ENCODE measurements at places on chromosomes 12 and 14. TPM values are rescaled to one million over a fixed set of nuclear protein-coding genes. Genes with fewer than 3 reads are reported as not detected.
A peak's percentile ranks its signal among the peaks of the same experiment; 100 is the strongest.

DNA sequence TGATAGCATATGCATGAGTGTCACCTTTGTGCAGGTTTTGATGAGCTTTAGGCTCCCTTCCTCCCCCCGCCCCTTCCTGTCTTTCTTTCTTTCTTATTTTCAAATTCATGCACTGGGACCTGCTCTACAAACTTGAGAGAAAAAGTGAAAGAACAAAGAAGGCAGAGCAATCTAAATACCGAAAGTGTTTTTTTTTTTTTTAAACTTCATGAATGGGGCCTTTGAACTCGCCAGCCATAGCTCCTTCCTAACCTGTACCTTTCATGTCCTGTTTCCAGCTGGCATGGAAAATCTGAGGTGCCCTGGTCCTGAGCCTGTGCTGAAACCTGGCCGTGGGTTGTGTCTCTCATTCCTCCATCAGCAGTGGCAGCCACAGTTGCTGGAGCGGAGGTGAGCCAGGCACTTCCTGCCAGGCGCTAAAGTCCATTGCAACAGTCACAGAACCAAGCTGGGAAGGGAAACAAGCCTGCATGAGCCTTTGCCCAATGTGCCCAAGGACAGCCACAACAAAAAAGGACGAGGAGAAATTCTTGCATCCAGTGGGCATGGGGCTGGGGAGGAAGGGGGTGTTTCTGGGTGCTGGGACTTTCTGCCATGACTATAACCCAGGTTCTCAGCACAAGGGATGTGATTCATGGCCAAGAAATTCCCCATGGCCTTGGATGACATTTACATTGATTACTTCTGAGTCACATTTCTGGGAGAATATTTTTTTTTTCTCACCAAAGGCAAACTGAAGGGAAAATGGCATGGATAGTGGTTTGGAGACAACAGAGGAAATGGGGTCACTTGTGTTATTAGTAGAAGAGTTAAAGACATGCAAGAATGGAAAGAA is 102.7 kb downstream of the TMEM30B start:
- DNase-seq, result no peak

- no peak for DNase-seq
Observed at GRCh38 chr12:66352197-66352596, 49.9 kb downstream of the HELB start.

- DNase-seq, result no peak
Observed at GRCh38 chr12:51677284-51677968, 86.4 kb downstream of the SCN8A start.

DNA sequence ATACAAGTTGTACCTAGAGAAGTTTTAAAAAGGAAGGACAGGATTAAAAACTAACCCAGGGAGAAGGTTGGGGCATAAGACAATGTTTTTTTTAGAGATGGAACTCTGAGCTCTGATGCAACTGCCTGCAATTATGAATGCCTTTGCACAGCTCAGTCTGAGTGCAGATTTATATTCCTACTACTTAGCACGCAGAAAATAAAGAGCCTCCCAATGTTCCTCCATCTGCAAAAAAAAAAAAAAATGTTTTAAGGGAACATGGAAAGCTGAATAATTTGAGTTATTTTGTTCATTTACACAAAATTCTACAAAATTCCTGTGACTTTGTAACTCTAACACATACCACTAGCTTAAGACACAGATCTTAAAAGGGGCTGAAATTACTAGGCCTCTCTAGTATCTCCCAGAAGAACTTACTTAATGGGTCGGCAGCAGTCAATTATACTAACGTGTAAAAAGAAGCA is 15.7 kb downstream of the CLIP1 start:
- DNase-seq, result no peak

GRCh38 chr12:115407723-115408122 is 723.7 kb upstream of the TBX3 start:
- no peak for DNase-seq

GRCh38 chr12:9741726-9742125 is 8.8 kb upstream of the CLECL1 start:
- DNase-seq, result no peak

DNA sequence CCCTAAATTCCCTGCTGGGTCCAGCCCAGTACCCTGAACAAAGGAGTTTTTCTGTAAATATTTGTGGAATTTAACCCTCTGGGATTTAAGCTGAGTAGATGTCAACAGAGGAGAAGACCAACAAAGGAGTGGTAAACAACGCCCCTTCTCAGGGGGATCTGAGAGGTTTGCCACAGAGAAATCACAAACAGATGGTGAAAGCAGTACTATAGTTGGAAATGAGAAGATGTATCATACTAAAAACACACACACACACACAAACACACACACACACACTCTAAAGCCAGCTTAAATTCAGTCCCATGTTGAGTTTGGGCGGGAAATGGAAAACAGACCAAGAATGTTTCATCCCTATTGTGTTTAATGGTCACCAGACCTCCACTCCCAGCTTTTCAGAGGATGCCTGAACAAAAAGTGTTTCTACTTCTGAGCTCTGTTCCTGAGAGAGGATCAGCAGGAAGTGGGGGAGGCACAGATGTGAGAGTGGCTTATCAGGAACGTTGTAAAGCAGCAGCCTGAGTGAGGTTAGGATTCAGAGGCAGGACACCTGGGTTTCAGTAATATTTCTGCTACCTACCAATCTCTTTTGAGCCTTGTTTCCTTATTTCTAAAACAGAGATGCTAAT is 3.2 kb downstream of the BIN2 start:
- DNase-seq, result no peak

DNA sequence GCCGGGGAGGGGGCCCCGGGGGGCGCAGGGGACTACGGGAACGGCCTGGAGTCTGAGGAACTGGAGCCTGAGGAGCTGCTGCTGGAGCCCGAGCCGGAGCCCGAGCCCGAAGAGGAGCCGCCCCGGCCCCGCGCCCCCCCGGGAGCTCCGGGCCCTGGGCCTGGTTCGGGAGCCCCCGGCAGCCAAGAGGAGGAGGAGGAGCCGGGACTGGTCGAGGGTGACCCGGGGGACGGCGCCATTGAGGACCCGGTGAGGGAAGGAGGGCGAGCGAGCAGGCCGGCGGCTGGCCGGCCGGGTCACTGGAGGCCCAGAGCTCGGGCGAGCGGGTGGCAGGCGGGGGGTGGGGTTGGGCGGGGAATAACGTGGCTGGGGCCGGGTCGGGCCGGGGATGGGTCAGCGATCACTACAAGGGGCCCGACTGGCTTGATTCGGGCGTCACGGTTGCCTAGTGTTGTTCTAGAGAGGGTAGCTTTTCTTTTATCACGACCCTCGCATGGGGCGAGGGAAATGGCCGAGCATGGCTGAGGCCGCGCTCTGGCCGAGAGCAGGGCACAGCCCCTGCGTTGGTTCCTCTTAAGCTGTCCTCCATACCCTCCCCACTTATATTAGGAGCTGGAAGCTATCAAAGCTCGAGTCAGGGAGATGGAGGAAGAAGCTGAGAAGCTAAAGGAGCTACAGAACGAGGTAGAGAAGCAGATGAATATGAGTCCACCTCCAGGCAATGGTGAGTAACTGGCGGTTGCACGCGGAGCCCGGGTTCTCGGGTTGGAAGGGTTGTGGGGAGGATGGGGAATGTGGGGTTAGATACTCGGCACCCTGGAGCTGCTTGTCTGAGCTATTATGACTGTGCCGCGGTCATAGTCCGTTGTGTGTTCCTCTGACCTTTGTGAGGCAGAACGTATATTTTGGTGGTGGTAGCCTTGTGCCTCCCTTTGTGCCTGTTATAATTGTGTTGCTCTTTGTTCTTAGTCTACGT is 603 bp downstream of the PABPN1 start:
- peak; percentile 46 for DNase-seq

DNA sequence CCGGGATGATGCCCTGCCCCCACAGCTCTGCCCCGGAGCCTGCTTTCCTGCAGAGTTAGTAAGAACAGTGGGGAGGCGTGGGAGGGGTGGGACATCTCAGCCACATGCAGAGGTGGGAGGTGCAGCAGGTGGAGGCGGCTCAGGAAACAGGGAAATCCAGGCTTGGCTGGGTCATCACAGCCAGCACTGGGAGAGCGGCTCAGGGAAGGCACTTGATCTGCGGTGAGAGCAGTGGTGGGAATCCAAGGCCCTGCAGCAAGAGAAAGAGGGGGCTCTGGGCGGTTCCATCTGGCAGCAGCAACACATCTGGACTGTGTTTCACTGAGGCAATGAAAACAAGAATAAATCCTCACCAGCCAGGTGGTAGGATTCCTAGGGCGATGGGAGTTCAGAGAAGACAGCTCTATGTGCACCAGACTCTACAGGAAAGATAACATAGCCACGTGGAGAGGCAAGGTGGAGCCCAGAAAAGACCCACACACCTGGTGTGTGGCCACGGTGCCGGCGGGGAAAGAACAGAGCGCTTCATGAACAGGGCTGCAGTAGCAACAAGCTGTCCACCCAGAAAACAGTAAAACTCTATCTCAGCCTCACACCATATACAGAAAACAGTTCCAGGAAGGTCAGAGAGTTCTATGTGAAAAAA is 57.6 kb downstream of the CCDC85C start:
- DNase-seq, result no peak

DNA sequence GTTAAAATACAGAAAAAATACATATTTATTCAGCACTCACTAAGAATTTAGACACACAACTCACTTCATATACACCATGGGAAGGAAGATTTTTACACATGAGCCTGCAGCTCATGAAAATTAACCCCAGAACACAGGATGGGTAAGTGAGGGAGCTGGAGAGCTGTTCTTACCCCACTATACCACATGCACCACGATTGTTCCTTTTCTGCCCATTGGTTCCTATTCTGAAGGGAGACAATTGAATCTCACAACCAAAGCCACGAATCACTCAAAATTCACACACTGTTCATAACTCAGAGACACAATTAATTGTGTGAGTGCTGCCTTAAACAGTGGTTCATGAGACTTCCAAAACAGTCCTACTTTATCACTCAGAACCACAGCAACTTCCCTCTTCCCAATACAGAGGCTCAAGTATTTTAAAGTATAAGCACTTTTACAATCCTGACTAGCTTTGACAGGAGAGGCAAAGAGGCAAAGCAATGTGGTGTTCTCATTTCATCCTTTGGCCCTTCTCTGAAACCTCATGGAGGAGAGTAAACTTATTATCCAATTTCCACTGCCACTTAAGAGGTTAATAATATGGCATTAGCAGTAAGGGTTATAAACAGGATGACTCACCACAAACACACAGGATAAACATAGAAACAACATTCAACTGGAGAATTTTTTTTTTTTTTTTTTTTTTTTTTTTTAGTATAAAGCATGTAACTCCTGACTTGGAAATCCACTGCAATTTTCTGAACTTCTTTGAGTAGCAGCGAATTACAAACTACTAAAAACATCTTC is 59.5 kb downstream of the ITPR2 start:
- DNase-seq, result no peak

DNA sequence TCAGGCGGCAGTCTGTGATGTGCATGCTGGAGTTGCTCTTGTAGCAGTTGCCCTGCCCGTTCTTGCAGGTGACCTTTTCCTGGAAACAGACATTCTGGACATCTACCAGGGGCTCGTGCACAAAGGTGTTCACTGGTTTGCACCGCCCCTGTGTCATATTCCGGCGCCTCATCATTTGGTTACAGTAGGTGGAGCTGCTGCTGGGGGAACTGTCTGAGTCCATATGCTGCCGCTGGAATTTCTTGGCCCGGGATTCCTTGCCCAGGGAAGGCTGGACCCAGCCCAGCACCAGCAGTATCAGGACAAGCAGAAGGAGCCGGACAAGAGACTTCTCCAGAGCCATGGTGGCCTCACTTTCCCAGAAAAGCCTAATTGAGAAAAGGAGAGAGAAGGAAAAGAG is 918 bp downstream of the RNASE1 start:
- DNase-seq, result no peak

- DNase-seq, result no peak
Observed at GRCh38 chr14:84468153-84468552, 1061.8 kb upstream of the FLRT2 start.

DNA sequence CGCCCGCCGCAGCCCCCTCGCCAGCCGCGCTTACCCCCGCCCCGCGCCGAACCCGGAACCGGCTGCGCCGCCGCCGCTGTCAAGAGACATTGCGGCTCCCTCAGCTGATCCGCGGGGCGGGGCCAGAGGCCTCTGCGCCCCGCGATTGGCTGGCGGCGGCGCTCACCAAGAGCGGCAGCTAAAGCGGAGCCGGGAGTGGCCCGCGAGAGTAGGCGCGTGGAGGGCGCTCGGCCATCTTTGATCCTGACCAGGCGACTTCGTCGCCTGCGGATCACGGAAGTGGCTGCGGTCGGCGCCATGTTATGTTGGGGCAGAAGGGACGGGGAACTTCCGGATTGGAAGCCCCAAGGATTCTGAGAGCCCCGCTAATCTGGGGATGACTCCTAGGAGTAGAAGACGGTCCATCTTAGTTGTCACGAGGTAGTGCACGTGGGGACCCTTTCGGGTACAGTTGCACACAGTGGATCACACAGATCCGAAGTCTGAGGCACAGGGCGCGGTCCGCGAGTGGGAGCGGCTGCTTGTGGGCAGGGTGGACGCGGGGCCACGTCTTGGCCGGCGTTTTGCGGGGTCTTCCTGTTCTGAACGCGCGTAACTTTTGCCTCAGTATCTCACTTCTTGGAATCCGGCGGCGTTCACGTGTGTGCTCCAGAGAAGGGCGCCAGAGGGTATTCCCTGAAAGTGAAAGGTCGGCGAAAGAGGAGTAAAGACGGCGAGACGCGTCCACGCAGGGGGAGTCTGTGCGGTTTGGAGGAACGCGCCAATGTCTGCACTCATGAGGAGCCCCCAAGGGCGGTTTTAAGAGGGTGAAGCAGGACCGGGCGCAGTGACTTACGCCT is at the start of gene CHFR:
Gene CHFR, minus strand, starts transcription at position 93 of the 839 bp plus-strand sequence. CDS start 277 bp downstream, outside the sequence.
- DNase-seq, result peak; percentile 98

- no peak for DNase-seq
Observed at GRCh38 chr12:1924996-1925683, 6.7 kb upstream of the CACNA2D4 start.

DNA sequence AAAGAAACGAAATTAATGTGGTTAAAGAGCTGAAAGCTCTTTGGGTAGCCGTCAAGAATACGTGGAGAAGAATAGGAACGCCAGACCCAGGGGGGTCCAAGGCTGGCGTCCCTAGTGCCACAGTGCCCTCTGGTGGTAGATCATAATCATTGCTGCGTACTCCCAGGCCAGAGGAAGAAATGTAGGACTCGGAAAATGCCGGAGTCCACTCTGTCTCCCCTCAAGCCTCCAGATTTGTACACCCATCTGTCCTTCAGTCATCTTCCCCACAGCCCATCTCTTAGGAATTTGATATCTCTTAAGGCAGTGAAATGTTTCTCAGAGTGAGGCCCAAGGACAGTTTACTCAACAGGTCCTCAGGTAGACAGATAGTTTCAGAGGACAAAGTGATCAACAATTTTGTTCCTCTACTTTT is 25.4 kb upstream of the PLEKHG6 start:
- DNase-seq, result peak; percentile 58

DNA sequence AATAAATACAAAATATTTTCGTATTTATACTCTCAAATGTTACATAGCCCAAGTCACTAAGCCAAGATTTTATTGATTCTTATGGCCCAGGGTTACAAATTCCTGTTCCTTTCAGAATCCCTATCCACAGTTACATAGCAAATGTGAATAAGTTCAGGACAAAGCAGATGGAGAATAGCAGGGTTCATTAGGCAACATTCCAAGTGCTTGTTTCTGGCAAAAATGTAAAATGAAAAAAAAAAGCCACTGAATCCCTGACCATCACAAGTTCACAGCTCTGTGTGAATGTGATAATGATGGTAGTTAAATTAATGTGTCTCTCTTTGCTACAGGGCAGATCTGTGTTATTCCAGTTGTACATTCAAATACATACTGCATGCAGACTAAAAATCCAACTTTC is 74.6 kb downstream of the KCNC2 start:
- peak; percentile 45 for DNase-seq

Gene RNASE3
- total RNA-seq, result not detected

Gene PTPRB
- total RNA-seq, result 8.3 TPM

Gene AICDA
- total RNA-seq, result not detected

Gene SLC25A21
- total RNA-seq, result 1.7 TPM

Gene IFNG
- not detected for total RNA-seq

Gene TPPP2
- not detected for total RNA-seq

Gene RTN1
- 527 TPM for total RNA-seq
